ENCODE measurements at places on chromosomes 4 and X. TPM values are rescaled to one million over a fixed set of nuclear protein-coding genes. Genes with fewer than 3 reads are reported as not detected.

DNA sequence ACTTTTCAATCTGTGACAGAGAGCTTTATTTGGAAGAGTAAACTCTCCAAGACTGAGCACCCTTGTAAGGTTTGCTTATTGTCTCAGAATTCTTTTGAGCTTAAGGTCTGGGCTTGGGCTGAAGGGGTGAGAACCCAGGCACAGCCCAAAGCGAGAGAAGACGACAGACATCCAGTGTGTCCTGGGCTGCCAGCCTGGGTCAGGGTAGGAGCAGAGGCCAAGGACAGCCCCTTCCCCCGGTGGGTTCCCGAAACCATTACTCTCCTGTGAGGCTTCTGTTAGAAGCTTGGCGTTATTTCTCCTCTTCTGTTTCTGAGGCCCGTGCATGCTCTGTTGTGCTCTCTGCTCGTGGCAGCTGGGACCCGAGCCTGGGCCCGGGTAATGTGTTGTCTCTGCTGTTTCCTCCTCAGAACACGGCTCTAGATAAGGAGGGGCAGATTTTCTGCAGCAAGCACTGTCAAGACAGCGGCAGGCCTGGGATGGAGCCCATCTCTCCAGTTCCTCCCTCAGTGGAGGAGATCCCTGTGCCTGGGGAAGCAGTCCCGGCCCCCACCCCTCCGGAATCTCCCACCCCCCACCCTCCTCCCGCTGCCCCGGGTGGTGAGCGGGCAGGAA is 177.5 kb downstream of the DCLK2 start:
- no peaks in the 10 kb centered on the region for H3K36me3 ChIP-seq
- no peak for DNase-seq
- H3K4me1 ChIP-seq: no peaks in the 10 kb centered on the region
- H3K27me3 ChIP-seq: no peaks in the 10 kb centered on the region
- no peak overlapping the region for H3K4me3 ChIP-seq

DNA sequence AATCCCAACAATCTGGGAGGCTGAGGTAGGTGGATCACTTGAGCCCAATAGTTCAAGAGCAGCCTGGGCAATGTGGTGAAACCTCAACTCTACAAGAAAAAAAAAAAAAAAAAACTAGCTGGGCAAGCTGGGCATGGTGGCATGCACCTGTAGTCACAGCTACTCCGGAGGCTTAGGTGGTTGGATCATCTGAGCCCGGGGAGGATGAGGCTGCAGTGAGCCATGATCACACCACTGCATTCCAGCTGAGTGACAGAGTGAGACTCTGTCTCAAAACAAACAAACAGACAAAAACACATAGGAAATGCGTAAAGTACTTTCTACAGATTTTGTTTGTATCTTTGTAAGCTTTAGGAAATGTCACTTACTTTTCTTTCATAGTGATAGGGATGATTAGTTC is 307.2 kb upstream of the NR3C2 start:
- H3K4me1 ChIP-seq: no peaks in the 10 kb centered on the region
- DNase-seq: no peak
- no peak overlapping the region for H3K4me3 ChIP-seq

- no peaks in the 10 kb centered on the region for H3K4me1 ChIP-seq
- no peaks in the 10 kb centered on the region for H3K36me3 ChIP-seq
- no peak overlapping the region for H3K27ac ChIP-seq
- no peak for DNase-seq
These were observed 121.8 kb downstream of the TSPAN5 start for GRCh38 chr4:98536631-98537030.

Gene TMEM271
- total RNA-seq: not detected

DNA sequence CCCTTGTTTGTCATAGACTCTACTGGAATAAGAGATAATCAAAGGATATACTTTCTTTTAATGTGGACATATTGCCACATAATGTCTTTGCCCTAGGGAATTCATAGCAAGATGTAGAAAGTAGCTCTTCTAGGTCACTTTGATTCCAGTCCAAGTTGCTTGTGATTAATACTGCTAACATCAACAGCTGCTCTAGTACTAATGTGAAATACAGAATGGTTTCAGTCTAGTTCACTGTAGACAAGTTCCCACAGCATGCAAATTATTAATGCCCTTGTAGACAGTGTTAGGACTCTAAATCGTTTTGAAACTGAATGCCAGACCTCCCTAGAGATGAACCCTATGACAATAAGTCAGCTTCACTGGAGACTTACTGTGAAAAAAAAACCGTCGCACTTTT is 494.6 kb upstream of the ATOH1 start:
- no peaks in the 10 kb centered on the region for H3K27me3 ChIP-seq
- H3K4me3 ChIP-seq: no peak overlapping the region
- DNase-seq: no peak
- H3K4me1 ChIP-seq: no peaks in the 10 kb centered on the region
